ENCODE measurements at places on chromosomes 3 and 15.

DNA sequence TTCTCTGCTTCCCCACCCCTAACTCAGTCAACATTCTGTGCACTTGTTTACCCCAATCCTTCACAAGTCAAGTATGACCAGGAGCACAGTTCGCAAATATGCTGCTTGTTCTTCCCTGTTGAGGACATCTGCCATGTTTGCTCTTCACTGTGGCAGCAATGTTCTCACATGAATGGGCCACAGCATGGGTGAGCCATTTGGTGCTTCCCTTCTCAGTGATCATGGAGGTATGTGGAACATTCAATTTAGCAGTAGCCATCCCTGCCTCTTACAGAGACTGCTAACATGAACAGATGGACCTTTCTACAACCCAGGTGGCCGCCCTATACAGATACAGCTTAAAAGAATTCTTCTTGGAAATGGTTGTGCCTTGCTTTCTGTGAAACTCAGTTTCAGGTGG lies 660.1 kb upstream of the SGO1 start:
- DNase-seq: peak; percentile 4

- DNase-seq: no peak
These were observed 1.6 kb downstream of the PLXNA1 start for GRCh38 chr3:126984391-126985131.

DNA sequence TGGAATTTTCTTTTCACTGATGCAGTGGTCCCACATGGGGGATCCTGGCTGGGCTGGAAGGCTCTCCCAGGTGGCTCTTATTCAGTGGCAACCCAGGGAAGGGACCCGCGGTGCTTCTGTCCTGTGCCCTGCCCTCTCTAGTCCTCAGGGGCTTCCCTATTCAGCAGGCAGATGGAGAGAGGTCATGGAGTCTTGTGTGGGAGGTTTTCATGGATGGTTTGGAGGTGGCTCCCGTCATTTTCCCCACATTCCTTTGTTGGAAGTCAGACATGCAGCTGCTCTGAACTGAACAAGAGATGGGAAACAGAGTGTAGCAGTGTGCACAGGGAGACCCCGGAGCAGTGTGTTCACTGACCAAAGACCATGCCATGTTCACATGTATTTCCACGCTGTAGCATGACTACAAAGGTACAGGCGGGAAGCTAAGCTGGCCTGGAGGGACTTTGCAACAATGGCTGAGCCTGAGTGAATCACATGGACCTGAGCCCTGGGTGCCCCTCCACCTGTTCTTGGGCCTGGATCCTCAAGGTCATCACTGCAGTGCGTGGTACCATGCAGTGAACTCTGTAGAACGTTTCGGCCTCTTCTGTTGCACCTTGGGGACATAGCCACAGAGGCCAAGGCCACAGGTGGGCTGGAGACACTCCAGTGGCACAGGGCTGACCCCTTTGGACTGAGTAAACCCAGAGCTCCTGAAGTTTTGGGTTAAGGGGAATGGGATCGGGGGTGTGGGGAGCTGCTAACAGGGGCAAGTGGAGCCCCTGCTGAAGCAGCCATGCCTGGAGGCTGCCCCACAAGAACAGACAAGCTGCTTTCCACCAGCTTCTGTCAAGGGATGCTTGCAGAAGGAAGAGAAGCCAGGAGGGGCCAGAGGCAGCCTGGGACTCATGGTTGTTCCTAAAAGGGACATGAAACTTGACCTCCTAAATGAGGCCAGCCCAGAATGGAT lies 123.0 kb downstream of the ASB7 start:
- DNase-seq: no peak

- DNase-seq: no peak
These were observed 22.5 kb downstream of the CCR4 start for GRCh38 chr3:32973982-32974381.

DNA sequence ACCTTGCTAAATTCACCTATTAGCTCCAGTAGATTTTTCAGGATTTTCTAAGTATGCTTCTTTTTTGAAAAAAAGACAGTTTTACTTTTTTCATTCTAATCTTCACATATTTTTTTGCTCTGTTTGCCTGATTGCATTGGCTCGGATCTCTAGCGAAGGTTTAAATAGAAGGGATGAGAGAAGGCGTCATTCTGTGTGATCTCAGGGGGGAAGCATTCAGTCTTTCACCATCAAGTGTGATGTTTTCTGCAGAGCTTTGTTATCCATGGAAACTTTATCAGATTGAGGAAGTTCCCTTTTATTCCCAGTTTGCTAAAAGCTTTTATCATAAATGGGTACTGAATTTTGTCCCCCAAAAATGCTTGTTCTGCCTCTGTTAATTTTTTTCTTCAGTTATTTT lies 120.3 kb downstream of the LRRK1 start:
- no peak for DNase-seq

GRCh38 chr15:83955806-83956265 lies 279.7 kb upstream of the GOLGA6L4 start:
- DNase-seq: no peak

- no peak for DNase-seq
These were observed 104.6 kb downstream of the LSM3 start for GRCh38 chr3:14283092-14283812.

DNA sequence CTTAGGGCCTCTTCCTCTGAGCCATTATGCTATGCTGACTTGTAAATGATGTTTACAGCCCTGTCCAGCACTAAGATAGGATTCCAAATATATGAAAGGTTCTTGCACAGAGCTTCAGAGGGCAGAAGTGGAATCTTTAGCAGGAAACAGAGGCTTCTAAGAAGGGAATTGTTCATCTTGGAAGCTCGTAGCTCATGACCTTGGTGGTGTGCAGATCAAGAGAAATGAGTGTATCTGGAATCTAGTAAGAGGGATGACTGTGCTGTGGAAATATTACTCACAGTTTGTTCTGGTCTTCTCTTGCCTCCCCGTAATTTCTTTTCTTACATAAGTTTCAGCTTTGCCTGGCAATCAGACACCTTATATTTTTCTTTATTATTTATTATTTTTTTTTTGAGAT lies 175.8 kb downstream of the SPATA16 start:
- DNase-seq: no peak

- no peak for DNase-seq
These were observed 82.9 kb downstream of the CLDN1 start for GRCh38 chr3:190239325-190239724.

GRCh38 chr15:54687628-54688027 lies 509.1 kb downstream of the RSL24D1 start:
- DNase-seq: no peak

GRCh38 chr3:127729556-127730056 lies 56.9 kb downstream of the ABTB1 start:
- no peak for DNase-seq

DNA sequence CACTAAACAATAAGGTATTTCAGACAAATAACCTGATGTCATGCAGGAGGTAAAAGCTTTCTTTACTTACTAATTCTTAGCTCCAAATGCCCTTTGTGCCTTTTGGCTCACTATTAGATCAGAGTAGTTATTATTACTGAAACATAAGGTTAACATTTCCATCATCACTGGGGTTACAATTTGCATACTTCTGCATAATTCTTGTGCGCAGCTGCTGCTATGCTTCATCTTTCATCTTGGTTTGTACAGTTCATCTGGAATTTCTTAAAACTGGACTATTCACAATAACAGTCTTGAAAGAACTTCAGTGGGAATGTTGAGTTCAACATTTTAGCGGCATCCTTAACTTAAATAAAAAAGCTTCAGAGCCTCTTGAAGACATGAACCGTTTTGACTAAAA lies 383.2 kb upstream of the ADAMTS9 start:
- no peak for DNase-seq

GRCh38 chr3:40895109-40895508 lies 304.2 kb upstream of the CTNNB1 start:
- DNase-seq: no peak

DNA sequence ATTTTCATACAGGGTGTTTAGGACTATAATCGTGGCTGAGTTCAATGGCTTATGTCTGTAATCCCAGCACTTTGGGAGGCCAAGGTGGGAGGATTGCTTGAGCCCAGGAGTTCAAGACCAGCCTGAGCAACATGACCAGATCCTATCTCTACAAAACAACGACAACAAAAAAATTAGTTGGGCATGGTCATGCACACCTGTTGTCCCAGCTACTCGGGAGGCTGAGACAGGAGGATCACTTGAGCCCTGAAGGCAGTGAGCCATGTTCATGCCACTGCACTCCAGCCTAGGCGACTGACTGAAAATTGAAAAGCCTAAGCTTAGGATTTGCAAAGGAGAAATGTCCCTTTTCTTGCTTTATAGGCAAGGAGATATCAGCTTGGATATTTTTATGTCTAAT lies 1.5 kb downstream of the BRK1 start:
- no peak for DNase-seq

DNA sequence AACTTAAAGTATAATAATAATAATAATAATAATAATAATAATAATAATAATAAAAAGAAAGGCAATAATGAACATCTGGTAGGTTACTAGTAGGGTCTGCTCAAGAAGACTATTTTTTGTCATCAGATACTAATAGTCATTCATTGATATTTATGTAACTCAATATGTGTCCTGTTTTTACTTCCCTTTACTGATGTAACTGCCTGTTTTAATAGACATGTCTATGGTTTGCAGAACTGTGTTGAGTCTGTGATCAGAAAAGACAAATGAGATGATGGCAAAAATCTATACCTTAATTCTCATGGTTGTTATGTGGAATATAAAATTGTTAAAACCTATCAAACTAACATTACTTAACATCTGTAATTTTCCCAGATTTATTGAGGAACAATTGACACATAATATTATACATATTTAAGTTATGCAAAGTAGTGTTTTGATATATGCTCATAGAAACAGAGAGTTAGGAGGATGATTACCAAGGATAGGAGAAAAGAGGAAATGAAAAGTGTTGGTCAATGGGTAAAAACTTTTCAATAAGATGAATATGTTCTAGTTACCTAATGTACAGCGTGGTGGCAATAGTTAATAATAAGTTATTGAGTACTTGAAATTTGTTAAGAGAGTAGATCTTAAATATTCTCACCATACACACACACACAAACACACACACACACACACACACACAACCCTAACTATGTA lies 699.4 kb downstream of the ZPLD1 start:
- no peak for DNase-seq

DNA sequence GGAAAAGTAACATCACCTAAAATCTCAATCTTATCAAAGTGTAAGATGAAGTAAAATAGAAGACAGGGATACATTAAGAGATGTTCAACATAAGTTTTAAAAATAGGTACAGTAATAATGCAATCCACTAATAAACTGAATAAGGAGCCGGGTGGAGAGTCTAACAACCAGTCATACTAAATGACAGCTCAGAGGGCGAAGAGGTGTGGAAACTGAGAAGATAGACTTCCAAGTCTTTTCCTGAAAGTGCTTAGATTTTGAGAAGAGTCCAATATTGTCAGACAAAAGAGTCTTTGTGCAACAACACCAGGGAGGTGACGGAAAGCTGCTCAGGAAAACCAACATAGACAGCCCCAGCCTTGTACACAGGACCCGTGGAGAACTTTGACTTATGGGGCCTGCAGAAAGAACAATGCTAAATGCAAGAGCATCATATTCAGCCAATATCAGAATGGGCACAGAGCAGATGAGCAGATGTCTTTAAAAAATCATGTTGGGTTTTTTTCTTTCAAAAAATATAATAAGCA lies 66.4 kb downstream of the MECOM start:
- no peak for DNase-seq

DNA sequence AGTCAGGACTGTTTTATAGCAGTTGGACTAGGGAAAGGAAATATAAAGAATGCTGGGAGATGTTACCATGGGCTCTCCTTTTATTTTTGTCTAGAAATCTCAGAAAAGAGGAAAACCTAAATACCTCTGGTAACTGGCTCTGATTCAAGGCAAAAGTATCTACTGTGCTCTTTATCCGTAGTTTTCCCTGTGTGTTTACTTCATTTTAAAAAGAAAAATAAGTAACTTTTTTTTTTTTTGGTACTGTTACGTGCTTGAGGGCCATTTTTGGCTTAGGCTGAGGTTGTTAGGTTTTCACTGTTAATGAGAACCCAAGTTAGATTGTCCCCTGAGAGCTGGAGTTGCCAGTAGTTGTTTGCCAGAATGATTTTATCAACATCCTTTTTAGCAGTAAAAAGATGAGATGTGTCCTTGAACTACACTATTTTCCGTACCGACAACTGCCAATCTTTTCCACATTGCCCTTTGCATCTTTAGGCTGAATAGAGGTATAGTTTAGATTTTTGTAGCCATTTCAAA lies 35.8 kb downstream of the IQGAP1 start:
- no peak for DNase-seq

- DNase-seq: no peak
These were observed 8.5 kb downstream of the UACA start for GRCh38 chr15:70754862-70755261.

- DNase-seq: peak; percentile 20
These were observed 32.4 kb downstream of the ALCAM start for GRCh38 chr3:105399062-105399461.

- peak; percentile 77 for DNase-seq
These were observed 63.2 kb downstream of the HCN4 start for GRCh38 chr15:73305331-73306211.

- DNase-seq: no peak
These were observed 335.9 kb upstream of the KCNMB2 start for GRCh38 chr3:178200316-178200715.

GRCh38 chr3:105837143-105837740 lies 31.6 kb downstream of the CBLB start:
- no peak for DNase-seq

DNA sequence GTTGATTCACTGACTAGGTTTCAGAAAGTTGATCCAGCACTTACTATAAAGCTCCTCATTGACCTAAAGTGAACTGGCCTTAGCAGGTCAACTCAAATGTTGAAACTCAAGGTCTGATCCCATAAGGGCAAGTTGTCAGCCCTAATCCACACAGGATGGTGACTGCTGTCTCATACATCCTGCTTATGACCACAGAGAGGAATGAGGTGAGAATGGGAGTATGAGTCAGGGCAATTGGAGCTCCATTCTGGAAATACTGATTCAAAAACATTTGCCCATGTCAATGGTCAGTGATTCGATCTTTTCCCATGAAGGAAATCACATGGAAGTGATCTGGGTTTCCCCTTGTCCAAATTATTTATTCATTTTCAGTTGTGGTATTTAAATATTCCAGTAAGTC lies 78.7 kb downstream of the ZNF385D start:
- DNase-seq: no peak

GRCh38 chr3:115819785-115820384 lies 196.6 kb downstream of the GAP43 start:
- DNase-seq: peak; percentile 87

All from NCI-H146 (cell line).